ENCODE measurements at places on chromosomes 3 and 15.

- no peak for DNase-seq
Observed at GRCh38 chr3:184553385-184553784, 8.2 kb upstream of the EPHB3 start.

DNA sequence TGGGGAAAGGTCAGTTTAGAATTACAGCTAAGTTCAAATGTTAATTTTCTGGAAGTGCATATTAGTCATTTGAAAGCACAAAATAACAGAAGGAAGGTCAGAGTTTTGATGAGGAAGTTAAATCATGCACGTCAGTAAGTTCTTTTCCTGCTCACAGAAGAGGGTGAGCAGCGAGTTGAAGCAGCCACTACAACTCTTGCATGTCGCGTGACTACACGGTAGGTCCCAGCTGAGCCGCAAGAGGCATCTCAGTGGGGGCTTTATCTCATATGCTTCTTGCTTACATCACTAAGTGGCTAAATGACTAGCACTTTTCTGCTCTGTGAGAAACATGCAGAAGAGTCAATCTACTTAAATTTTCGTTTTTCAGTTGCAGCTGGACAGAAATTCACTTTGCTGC, 21.3 kb upstream of the SEC62 start:
- DNase-seq = no peak

- no peak for DNase-seq
Observed at GRCh38 chr3:31957106-31957505, 24.0 kb downstream of the OSBPL10 start.

- DNase-seq = no peak
Observed at GRCh38 chr3:167394003-167394402, 13.9 kb upstream of the ZBBX start.

- peak; percentile 69 for DNase-seq
Observed at GRCh38 chr15:42102646-42103235, 8.4 kb upstream of the PLA2G4D start.

GRCh38 chr3:77693147-77693546, 653.2 kb downstream of the ROBO2 start:
- no peak for DNase-seq

DNA sequence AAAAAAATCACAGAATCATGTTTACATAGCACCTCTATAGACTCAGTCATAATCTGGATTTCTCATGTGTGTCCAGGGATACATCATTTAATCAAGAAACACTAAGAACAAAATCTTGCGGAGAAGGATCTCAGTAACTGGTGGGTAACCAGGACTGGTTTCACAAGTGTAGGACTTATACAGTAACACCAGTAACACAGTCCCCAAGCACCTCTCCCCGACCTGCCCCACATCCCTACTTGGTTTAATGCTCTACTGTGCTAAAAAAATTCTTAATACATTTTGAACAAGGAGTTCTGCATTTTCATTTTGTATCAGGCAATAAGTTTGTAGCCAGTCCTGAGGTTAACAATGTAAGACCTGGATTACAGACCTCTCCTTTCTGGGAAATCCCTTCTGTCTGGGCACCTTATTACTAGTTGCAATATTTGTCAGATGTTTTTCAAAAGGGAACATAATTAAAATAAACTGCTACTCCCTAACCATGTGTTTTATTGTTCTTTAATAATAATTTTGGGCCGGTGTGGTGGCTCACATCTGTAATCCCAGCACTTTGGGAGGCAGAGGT, 57.6 kb upstream of the BBX start:
- DNase-seq = no peak

- no peak for DNase-seq
Observed at GRCh38 chr3:173893835-173894234, 496.3 kb downstream of the NLGN1 start.

DNA sequence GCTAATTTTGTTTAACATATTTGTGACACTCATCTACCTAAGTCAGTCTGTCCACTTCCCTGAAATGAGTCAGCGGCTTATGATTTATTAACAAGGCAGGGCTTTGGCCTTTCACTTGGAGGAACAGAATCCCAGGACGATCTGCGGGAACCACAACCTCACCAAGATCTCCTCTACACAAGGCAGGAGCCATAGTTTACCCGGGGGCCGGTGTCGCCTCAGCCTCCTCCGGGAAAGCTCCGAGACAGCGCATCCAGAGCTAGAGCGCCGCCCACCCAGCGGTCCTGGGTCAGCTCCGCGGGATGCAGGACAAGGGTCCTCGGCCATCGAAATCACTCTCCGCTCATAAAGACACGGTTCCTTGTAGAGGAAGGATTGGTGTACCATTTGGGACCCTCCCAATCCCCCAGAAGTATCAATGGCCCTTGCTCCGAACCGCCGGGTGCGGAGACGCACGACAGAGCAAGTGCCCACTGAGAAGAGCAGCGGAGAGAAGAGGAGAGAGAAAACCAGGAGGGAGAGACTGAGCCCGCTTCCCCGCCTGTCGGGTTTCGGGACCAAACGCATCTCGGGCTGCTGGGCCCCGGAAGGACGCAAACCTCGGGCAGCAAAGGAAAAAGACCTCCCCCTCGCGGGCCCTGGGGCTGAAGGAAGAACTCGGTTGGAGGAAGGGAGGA, 13.1 kb upstream of the ALCAM start:
- DNase-seq = no peak

- no peak for DNase-seq
Observed at GRCh38 chr15:80893777-80894176, 95.8 kb downstream of the MESD start.

- no peak for DNase-seq
Observed at GRCh38 chr3:132966374-132966773, 71.8 kb upstream of the TMEM108 start.

DNA sequence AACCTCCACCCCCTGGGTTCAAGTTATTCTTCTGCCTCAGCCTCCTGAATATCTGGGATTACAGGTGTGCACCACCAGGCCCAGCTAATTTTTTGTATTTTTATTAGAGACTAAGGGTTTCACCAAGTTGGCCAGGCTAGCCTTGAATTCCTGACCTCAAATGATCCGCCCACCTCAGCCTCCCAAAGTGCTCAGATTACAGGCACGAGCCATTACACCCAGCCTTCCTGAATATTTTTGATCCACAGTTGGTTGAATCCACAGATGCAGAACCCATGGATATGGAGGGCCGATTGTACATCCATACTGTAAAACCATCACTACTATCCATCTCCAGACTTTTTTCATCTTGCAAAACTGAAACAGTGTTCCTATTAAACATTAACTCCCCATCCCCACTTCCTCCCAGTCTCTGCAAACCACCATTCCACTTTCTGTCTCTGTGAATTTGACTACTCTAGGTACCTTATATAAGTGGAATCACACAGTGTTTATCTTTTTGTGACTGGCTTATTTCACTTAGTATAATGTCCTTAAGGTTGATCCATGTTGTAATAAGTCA, 8.2 kb upstream of the TMEM62 start:
- DNase-seq = no peak

- no peak for DNase-seq
Observed at GRCh38 chr15:94230431-94230882, 904 bp upstream of the MCTP2 start.

GRCh38 chr3:48982686-48983085, 7.4 kb upstream of the P4HTM start:
- DNase-seq = no peak

DNA sequence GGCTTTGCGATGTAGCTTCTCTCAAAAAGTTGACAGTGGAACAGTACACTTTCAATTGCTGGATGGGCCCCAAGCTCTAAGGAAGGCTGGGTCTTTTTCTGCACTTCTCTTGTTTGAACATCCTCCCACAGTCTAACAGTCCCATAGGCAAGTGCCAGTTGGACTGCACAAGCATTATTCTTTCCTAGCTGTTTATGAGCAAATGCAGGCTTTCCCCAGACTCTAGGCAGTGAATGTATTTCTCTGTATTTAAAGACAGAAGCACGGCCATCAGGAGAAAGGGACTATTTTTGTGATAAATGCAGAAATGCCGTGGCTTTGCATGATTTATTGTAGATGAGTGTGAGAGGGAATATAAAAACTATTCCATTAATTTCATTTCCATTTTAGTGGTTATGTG, 539.3 kb upstream of the LMCD1 start:
- no peak for DNase-seq

DNA sequence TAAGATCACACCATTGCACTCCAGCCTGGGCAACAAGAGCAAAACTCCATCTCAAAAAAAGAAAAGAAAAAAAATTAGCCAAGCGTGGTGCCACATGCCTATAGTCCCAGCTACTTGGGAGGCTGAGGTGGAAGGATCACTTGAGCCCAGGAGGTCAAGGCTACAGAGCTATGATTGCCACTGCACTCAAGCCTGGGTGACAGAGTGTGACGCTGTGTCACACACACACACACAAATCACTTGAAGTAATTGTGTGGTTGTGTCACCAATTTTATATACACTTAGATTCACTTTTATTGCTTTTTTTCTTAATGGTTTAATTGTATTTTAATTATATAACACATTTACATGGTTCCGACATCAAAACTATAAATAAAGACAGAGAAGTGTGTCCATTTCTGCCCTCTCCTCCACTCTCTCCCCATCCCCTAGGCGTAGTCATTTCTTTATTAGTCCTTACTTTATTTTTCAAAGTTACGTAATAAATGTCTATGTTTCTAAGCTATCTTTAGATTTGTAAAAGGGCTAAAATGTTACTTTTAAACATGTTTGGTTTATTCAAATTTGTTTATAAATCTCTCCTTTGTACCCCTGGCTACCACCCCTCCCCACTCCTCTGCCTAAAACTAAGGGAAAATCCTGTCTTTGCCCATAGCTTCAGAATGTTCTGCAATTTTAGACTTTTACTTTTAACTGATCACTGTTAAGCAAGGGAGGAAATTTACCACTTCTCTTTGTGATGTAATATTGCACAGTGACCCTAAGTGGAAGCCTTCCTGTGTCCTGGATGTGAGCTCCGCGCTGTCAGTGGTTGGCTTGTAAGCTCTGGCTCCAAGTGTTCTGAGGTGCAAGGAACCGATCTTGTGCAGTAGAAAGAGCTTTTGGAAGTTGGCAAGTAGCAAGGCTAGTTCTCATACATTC, 10.8 kb upstream of the VILL start:
- no peak for DNase-seq

DNA sequence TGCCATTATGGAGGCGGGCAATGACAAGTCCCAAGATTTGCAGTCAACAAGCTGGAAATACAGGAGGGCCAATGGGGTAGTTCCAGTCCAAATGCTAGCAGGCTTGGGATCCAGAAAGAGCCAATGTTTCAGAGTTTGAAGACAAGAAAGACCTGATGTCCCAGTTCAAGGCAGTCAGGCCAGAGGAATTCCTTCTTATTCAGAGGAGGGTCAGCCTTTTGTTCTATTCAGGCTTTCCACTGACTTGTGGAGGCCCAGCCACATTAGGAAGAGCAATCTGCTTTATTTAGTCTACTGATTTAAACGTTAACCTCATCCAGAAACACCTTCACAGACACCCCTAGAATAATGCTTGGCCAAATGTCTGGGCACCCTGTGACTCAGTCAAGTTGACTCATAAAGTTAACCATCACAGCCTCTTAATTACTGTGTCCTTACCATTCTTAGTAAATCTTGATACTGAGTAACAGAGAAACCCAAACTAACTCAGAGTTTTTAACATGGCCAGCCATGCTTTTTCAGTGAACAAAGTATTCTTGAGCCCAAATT, 50.9 kb upstream of the NPHP3 start:
- peak; percentile 31 for DNase-seq

DNA sequence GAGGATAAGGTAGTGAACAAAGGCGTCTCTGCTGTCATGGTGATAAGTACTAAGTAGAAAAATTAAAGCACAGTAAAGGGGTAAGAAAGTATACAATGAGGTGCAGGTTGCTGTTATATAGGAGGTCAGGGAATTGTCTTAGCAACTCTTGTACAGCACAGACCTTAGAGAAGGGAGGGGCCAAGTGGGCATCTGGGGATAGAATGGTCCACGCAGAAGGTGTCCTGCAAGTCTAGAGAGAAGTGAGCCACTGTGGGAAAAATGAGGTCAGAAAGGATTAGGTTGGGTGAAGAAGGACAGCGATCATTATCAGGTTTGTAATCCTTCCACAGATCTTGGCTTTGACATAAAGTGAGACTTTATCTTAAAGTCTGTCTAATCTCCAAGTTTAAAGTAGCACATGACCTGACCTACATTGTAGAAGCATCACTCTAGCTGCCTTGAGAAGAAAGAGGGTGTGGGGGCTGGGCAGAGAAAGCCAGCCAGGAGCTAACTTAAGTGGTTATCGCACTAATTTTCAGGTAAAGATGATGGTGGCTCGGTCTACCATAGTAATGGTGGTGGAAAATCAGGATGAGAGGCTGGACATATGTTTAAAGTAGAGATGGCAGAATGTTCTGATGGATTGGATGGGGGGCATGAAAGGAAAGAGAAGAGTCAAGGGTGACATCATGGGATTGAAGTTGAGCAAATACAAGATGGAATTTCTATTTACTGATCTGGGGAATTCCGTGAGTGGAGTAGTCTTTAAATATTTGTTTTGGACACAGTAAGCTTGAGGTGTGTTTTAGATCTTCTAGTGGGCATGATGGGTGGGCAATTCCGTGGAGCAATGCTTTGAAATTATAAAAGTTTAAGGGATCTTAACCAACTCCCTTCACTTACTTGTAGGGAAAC, 919.2 kb downstream of the ROBO1 start:
- DNase-seq = no peak

GRCh38 chr3:29559741-29560465, 279.0 kb downstream of the RBMS3 start:
- no peak for DNase-seq

Data from mammary epithelial cell (primary cell).